Activated T-cell treated with anti-CD3 and anti-CD28 coated beads, Interleukin-2, amount 50 U/mL, for 72 hours (primary cell): ENCODE measurements at places on chromosomes 11 and 22. TPM values are rescaled to one million over a fixed set of nuclear protein-coding genes. Genes with fewer than 3 reads are reported as not detected.
A peak's percentile ranks its signal among the peaks of the same experiment; 100 is the strongest.

GRCh38 chr11:64092111-64092760 lies 56.5 kb downstream of the FLRT1 start:
- H3K27me3 ChIP-seq, result no peaks in the 10 kb centered on the region
- H3K4me1 ChIP-seq, result no peaks in the 10 kb centered on the region
- H3K36me3 ChIP-seq, result no peaks in the 10 kb centered on the region

DNA sequence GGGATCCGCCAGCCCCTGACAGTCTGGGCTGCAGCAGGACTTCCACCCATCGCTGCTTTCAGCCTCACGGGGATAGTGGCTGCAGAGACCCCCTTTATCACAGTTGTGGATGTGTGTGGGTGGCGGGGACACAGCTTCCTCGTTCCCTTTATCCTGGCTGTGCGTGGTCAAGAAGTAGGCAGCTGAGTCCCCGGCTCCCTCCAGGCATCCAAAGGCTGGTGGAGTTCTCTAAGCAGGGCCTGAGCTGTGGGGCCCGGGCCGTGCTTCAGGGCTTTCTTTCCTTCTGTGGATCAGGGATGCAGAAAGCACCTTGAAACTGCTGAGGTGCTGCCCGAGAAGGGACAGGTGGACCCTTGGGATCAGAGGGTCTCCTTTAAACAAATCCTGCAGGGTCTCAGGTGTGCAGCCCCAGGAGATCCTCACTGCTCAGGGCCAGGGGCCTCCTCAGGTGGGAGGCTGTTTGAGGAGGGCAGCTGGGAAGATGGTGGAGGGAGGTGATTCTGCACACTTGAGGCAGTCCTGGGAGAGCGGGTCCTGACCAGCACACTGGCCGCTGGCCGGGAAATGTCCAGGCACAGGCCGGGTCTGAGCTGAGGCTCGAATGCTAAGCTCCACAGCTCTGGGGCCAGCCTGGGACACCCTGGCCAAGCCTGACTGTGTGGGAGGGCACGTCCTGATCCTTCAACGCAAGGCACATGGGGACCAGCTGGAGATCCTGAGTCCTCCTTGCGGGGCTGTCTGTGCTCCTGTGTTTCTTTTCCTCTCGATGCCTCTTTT lies 1024.3 kb downstream of the BRD1 start:
- H3K27ac ChIP-seq, result no peak overlapping the region
- no peaks in the 10 kb centered on the region for H3K4me1 ChIP-seq
- H3K4me3 ChIP-seq, result no peak overlapping the region

GRCh38 chr11:108556019-108556418 lies 37.5 kb downstream of the EXPH5 start:
- H3K27ac ChIP-seq, result no peak overlapping the region
- H3K4me3 ChIP-seq, result no peak overlapping the region
- H3K4me1 ChIP-seq, result peaks cover 14% of the 10 kb centered on the region
- no peaks in the 10 kb centered on the region for H3K27me3 ChIP-seq
- DNase-seq, result no peak

The LUZP2 gene
- not detected for total RNA-seq

DNA sequence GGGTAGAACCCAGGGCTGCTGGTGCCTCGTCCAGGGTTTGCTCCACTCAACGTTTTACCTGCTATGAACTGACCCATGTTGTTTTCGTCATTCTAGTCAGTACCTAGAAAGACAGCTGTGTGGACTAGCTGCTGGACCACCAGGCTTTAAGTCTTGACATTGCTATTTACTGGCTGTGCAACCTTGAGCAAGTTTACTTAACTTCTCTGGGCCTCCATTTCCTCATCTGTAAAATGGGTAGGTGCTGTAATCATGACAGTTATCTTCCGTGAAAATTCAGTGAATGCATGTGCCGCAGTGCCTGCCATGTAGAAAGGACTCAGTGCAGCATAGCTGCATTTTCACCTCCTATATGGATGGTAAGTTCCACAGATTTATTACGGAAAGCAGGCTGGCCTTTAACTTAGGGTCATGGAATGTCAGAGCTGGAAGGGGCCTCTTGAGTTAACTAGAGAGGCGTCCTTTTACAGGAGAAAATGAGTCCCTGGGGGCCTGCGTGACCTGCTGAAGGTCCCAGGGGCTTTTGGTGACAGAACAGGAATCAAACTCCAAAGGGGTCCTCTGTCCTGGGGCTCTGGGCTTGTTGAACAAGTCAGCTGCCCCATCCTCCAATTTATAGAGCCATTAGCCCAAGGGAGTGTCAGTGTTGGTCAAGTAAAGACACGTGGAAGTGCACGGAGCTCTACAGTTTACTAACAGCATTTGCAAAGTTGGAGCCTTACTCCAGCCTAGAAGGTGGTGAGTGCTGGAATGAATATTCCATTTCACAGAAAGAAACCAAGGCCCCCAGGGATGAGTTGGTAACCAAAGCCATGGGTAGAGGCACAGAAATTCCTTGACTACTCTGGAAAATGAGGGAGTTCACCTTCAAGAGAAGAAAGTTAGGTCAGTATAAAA lies 12.0 kb upstream of the MALAT1 start:
- no peak for DNase-seq
- peaks cover 67% of the 10 kb centered on the region for H3K4me1 ChIP-seq
- H3K27me3 ChIP-seq, result no peaks in the 10 kb centered on the region
- no peaks in the 10 kb centered on the region for H3K36me3 ChIP-seq
- no peak overlapping the region for H3K27ac ChIP-seq

- DNase-seq, result no peak
- H3K4me3 ChIP-seq, result peak overlapping the region; percentile 56
- H3K27me3 ChIP-seq, result no peaks in the 10 kb centered on the region
- no peak overlapping the region for H3K27ac ChIP-seq
- no peaks in the 10 kb centered on the region for H3K36me3 ChIP-seq
Observed at GRCh38 chr22:30386608-30386959, 627 bp downstream of the RNF215 start.

The DGCR8 gene
- 44.2 TPM for total RNA-seq

The CTTN gene
- total RNA-seq, result 42.9 TPM

DNA sequence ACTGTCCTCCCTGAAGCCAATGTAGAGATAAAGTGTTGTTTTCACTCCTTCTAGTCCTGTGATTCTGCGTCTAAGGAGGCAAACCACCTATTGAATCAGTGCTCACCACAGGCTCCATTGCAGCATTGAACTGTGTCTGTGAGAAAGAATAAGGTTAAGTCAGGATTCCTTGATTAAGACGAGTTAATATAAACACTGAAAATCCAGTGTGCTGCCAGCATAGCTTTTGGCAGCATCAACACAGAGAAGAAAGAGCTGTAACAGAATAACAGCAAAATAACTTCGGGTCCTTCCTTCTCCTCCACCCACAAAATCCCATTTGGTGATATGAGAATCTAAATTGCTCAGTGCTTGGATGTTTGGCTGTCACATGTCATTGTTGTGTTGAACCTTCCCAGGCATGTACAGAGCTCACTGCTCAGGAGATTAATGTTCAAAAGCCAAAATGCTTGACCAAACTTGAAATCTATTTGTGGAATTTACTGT lies 185.2 kb upstream of the DDI1 start:
- no peak for DNase-seq
- no peak overlapping the region for H3K27ac ChIP-seq
- no peaks in the 10 kb centered on the region for H3K27me3 ChIP-seq

GRCh38 chr11:17013548-17014320 lies 480 bp downstream of the PLEKHA7 start:
- peaks cover 5% of the 10 kb centered on the region for H3K4me1 ChIP-seq
- H3K27me3 ChIP-seq, result peaks cover 26% of the 10 kb centered on the region
- no peaks in the 10 kb centered on the region for H3K36me3 ChIP-seq
- no peak overlapping the region for H3K27ac ChIP-seq
- peak; percentile 26 for DNase-seq

The GLYATL1 gene
- total RNA-seq, result 0.24 TPM

GRCh38 chr11:131614631-131615030 lies 244.2 kb downstream of the NTM start:
- peaks cover 17% of the 10 kb centered on the region for H3K27me3 ChIP-seq
- H3K27ac ChIP-seq, result no peak overlapping the region
- no peak for DNase-seq

The CDC42EP1 gene
- 4.0 TPM for total RNA-seq

GRCh38 chr22:34842630-34843029 lies 223.3 kb upstream of the ISX start:
- H3K4me3 ChIP-seq, result no peak overlapping the region
- H3K27ac ChIP-seq, result no peak overlapping the region
- peaks cover 10% of the 10 kb centered on the region for H3K27me3 ChIP-seq
- DNase-seq, result no peak
- H3K4me1 ChIP-seq, result peaks cover 12% of the 10 kb centered on the region

DNA sequence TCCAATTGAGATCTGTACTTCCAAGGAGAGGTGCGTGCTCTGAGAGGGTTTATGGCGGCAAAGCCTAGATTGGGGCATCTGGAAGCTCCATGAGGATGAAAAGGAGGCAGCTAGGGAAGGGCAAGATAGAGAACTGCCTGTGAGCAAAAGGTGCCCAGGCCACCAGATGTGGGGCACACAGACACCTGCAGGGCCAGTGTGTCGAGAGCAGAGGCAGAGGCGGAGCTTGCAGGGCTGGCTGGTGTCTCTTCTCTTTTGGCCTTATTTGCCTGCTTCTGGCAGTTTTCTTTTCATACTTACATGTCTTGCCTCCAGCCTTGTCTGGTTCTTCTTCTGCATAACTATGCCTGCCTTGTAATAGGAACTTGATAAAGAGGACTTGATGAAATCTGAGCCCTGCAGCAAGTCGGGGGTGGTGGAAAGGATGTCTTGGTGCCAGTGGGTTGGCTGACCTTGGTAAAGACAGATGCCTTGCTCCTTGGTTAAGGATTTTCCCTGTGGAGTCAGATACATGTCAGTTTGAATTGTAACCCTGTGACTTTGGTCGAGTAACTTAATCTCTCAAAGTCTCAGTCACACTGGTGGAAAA lies 680.3 kb downstream of the NTM start:
- H3K27ac ChIP-seq, result no peak overlapping the region
- no peak for DNase-seq
- H3K36me3 ChIP-seq, result no peaks in the 10 kb centered on the region
- H3K4me1 ChIP-seq, result no peaks in the 10 kb centered on the region

- H3K27ac ChIP-seq, result no peak overlapping the region
- H3K4me3 ChIP-seq, result no peak overlapping the region
- DNase-seq, result no peak
- no peaks in the 10 kb centered on the region for H3K4me1 ChIP-seq
Observed at GRCh38 chr11:1028291-1028540, 8.3 kb downstream of the MUC6 start.

GRCh38 chr11:101775033-101775432 lies 139.8 kb upstream of the CEP126 start:
- DNase-seq, result no peak
- H3K4me3 ChIP-seq, result no peak overlapping the region
- H3K36me3 ChIP-seq, result peaks cover 3% of the 10 kb centered on the region
- H3K27ac ChIP-seq, result no peak overlapping the region
- no peaks in the 10 kb centered on the region for H3K4me1 ChIP-seq

The GNB1L gene
- 20.5 TPM for total RNA-seq

DNA sequence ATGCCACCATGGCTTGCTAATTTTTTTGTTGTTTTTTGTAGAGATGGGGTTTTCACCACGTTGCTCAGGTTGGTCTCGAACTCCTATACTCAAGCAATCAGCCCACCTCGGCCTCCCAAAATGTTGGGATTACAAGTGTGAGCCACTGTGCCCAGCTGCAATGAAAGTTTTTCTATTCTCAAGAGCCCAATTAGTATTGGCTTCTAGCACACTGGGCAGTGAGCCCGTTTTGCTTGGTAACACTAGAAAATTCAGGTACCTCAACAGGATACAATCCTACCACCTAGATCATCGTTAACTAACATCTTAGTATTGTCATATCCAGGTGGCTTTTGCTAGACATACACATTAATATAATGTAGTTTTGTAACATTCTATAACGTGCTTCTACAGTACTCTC lies 19.0 kb downstream of the SEC14L3 start:
- H3K27ac ChIP-seq, result no peak overlapping the region
- peaks cover 11% of the 10 kb centered on the region for H3K27me3 ChIP-seq
- H3K4me1 ChIP-seq, result no peaks in the 10 kb centered on the region
- DNase-seq, result no peak
